ENCODE measurements at places on chromosomes 5 and 9.
A peak's percentile ranks its signal among the peaks of the same experiment; 100 is the strongest.

GRCh38 chr9:5629312-5630080, 589 bp downstream of the RIC1 start:
- peak; percentile 30 for DNase-seq

- DNase-seq = no peak
Observed at GRCh38 chr9:15231788-15232635, 75.0 kb downstream of the TTC39B start.

- DNase-seq = no peak
Observed at GRCh38 chr9:129166623-129167557, 11.2 kb downstream of the IER5L start.

GRCh38 chr9:113564498-113565237, 101.1 kb downstream of the RGS3 start:
- DNase-seq = no peak

GRCh38 chr9:129320575-129321285, 142.7 kb upstream of the IER5L start:
- DNase-seq = peak; percentile 30

- DNase-seq = no peak
Observed at GRCh38 chr5:14447958-14448911, 133.4 kb upstream of the OTULINL start.

DNA sequence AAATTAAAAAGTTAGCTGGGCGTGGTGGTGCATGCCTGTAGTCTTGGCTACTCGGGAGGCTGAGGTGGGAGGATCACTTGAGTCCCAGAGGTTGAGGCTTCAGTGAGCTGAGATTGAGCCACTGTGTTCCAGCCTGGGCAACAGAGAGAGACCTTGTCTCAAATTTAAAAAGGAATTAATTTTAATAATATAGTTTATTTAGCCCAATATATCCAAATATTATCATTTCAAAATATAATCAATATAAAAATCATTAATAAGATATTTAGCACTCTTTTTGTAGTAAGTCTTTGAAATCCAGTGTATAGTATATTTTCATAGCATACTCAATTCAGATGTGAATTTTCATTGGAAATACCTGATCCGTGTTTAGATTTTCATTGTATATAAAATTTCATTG, 43.2 kb upstream of the ORM1 start:
- no peak for DNase-seq

GRCh38 chr5:119396030-119396664, 40.3 kb downstream of the TNFAIP8 start:
- no peak for DNase-seq

DNA sequence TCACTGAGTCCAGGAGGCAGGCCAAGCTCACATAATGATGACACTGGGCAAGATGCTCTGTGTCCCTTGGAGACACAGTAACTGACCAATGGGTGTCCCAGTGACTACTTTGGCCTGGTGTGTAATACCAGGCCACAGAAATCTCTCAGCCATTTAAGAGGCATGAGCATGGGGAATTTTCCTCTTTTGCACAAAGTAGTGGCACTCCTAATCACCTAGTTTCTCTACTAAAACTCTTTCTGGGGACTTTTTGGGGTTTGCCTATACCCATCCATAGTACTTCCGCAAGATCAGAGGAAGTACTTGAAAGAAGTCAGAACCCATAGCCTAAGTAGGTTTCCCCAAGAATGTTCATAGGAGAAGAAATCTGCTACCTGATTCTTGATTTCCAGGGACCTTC, 161.9 kb downstream of the ARSB start:
- DNase-seq = no peak

DNA sequence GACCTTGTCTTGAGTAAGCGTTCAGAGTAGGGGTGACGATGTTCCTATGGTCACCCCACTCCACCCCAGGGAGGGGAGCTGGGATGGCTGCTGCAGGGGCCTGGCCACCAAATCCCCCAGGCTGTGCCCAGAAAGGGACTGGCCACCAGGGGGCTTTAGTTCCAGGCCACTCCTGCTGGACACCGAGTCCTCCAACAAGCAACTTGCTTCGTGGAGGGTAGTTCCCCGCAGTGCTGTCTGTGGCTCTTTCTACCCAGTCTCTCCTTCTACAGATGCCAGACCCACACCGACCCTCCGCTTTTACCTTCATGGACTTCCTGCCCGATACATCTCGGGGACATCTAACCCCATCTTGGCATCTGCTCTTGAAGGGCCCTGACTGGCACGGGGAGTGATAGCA, 35.7 kb upstream of the GABRP start:
- no peak for DNase-seq

GRCh38 chr5:14305045-14305444, 161.9 kb downstream of the TRIO start:
- no peak for DNase-seq

- DNase-seq = no peak
Observed at GRCh38 chr9:121938621-121939020, 154.5 kb downstream of the TTLL11 start.

- DNase-seq = no peak
Observed at GRCh38 chr9:5817862-5818261, 15.1 kb downstream of the ERMP1 start.

DNA sequence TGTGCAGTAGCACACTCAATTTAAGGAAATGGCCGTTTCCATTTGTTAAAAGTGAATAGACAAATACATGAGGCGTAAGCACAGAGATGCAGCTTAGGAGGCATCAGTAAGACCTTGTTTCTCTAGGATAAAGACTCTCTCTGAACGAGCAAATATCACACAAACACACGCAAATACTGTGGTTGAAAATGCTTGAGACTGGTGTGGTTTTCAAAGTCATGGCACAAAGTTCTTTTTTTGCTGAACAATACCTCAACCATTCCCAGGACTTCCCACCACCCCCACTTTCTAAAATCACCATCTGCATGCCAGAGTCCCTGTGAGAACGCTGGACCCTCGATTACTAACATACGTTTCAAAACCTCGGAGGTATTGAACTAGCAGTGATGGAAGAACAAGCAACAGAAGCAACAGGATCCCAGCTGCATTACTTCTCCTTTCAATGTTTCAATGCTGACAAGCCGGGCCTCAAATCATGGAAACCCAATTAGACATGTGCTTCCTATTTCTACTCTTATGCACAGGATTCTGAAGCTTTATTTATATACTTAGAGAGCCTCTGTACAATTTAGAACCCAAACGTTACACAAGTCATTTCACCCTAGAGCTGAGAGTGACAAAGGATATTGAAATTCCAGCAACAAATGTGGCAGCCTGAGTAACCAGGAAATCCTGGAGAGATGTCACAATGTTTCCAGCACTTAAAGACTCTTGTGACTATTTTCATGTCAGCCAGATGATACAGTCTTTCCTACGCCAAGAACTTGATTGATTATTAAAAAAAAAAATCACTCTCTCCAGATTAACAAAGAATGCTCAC, 63.9 kb downstream of the CDC14B start:
- DNase-seq = no peak

GRCh38 chr5:55191165-55191564, 18.2 kb upstream of the CDC20B start:
- no peak for DNase-seq

- no peak for DNase-seq
Observed at GRCh38 chr9:108618906-108619550, 236.8 kb downstream of the ACTL7B start.

- DNase-seq = no peak
Observed at GRCh38 chr9:135116371-135116770, 28.9 kb downstream of the OLFM1 start.

DNA sequence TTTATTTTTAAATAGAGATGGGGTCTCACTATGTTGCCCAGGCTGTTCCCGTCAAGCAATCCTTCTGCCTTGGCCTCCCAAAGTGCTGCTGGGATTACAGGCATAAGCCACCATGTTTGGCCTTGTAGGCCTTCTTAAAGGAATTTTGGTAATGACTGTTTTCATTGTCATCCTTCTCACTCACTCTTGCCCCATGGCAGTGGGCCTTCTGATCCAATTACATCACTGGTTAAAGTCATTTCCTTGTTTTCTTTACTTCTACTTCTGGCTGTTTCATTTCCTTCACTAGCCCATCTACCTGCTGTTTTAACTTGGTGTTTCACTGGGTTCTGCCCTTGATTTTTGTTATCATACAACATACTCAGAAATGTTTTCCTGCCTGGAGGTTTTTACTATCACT, 20.1 kb upstream of the NIM1K start:
- DNase-seq = no peak

DNA sequence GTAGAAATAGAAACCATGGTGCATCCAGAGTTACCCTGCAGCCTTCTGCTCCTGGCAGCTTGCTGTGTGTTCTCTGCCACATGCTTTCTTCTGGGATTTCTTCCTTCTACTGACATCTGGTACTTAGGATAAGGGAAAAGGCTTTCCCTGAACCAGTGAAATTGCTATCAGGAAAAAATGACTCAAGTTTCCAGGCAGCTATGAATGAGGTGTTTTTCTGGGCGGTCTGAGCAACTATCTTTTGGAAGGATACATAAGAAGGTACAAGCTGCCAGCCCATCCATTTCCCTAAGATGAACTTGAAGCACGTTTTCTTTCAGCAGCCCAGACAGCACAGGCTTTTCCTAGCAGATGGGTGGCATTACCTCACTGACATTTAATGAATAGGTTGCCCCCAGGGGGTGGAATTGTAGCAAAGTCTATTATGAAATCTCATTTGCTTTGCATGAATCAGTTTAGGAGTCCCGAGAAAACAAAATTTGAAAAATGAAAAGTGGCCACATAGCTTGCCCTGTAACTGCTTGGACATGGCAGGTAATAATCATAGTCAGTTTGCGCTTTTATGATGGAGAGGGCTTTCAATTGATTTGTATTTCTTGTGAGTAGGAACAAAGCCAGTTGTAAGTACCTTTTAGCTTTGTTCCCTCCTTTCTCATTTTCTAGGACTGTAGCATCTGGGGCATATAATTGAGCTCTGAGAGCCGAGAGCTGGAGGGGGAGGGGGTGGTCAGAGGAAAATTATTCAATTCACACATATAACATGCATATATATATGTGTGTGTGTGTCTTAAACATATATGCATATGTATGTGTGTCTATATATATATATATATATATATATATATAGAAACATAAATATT, 108.5 kb downstream of the C9orf152 start:
- no peak for DNase-seq

- DNase-seq = no peak
Observed at GRCh38 chr5:93874491-93874890, 133.1 kb upstream of the POU5F2 start.

DNA sequence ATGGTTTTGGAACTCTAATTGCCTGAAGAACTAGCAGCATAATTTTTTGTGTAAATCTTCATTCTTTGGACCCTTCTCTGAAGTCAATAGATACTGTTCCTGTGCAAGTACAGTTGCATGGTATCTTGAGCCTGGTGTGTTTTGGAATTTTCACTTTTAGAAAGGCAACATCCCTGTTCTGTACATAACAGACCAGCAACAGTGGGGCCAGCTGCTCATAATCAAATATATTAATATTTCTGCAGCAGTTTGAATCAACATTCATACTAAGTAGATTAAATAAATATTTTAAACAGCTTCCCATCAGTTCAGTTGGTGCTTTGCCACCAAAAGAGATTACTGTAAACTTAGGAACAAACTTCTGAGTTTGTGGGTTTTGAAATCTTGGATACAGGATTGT, 97.9 kb downstream of the CD180 start:
- no peak for DNase-seq

GRCh38 chr5:14726066-14726838, 61.7 kb downstream of the OTULIN start:
- no peak for DNase-seq

- DNase-seq = no peak
Observed at GRCh38 chr5:132263548-132264261, 6.2 kb downstream of the PDLIM4 start.

- DNase-seq = no peak
Observed at GRCh38 chr5:56549096-56549886, 266.1 kb upstream of the MAP3K1 start.

- DNase-seq = no peak
Observed at GRCh38 chr5:172670005-172670402, 28.9 kb downstream of the NEURL1B start.

DNA sequence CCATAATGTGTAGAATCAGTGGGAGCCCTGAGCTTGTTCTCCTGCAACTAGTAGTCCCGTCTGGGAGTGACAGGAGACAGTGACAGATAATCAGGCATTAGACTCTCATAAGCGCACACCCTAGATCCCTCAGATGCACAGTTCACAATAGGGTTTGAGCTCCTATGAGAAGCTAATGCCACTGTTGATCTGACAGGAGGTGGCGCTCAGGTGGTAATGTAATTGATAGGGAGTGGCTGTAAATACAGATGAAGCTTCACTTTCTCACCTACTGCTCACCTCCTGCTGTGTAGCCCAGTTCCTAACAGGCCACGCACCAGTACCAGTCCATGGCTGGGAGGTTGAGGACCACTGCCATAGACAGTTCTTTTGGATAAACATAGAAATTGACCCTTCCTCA, 188.7 kb downstream of the ROR2 start:
- DNase-seq = no peak

DNA sequence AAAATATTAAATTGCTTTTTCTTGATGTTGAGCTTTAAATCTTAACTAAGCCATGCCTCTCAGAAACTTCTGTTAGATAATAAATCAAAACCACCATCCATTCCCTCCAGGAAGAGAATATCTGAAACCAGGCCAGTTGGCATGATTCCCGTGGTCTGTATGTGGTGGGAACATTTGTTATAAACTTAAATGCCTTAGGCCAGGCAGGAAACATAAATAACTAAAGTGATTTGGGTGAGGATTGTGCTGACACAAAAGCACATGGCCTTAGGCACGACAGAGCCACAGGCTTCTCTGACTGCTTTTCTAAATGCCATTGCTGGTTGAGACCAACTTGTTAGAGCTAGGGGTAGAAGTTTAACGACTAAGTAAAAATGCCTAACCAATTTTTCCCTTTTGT, 255.9 kb downstream of the GABRG2 start:
- no peak for DNase-seq

DNA sequence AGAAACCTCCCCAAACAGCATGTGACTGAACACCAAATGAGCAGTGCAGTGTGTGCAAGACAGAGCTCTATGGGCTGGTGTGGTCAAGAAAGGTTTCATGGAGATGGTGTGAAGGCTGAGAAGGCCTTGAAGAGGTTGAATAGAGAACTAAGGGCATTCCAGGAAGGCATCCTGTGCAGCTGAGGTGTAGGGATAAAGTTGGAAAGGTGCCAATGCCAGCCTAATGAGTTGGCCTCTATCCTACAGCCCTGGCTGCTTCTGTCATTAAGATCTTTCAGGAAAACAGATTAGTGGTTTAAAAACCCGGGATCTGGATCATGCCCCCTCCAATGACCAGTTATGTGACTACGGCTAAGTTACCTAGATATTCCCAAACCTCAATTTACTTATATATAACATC, 4.0 kb downstream of the HDAC3 start:
- no peak for DNase-seq

DNA sequence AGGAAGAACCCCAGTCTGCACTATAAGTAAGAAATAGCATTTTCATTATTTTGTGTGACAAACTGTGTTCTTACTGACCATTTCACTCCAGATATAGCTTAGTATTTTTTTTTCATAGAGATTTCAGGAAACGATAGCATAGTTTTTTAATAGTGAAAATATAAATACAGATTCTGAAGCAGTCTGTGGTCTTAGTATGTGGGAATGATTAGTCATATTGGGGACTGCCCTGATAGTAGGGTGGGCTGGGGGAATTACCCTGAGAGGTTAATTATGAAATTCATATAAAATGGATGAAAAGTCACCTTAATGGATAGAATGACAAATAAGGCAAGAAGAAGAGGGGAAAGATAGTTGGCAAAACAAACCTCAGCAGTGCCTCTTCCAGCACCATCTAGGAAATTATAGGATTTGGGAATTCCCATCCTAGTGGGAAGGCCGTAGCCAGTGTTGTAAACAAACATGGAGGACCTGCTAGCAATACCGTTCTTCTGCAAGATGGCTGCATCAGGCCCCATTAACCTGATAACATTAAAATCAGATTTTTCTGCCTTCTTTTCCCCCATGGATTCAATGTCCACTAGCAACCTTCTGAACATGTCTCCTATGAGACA, 23.7 kb upstream of the NR3C1 start:
- DNase-seq = no peak

Data from T-helper 1 cell (primary cell).